RWPE1 (cell line): ENCODE measurements at places on chromosomes 16 and 17.

DNA sequence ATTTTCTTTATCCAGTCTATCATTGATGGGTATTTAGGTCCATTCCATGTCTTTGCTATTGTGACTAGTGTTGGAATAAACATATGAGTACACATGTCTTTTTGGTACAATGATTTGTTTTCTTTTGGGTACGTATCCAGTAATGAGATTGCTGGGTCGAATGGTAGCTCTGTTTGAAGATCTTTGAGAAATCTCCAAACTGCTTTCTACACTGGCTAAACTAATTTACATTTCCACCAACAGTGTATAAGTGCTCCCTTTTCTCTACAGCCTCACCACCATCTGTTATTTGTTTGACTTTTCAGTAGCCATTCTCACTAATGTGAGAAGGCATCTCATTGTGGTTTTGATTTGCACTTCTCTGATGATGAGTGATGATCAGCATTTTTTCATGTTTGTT lies 103.7 kb downstream of the GOSR1 start:
- DNase-seq: no peak

- DNase-seq: no peak
Measured at GRCh38 chr16:66474750-66475199, 47.7 kb downstream of the BEAN1 start.

DNA sequence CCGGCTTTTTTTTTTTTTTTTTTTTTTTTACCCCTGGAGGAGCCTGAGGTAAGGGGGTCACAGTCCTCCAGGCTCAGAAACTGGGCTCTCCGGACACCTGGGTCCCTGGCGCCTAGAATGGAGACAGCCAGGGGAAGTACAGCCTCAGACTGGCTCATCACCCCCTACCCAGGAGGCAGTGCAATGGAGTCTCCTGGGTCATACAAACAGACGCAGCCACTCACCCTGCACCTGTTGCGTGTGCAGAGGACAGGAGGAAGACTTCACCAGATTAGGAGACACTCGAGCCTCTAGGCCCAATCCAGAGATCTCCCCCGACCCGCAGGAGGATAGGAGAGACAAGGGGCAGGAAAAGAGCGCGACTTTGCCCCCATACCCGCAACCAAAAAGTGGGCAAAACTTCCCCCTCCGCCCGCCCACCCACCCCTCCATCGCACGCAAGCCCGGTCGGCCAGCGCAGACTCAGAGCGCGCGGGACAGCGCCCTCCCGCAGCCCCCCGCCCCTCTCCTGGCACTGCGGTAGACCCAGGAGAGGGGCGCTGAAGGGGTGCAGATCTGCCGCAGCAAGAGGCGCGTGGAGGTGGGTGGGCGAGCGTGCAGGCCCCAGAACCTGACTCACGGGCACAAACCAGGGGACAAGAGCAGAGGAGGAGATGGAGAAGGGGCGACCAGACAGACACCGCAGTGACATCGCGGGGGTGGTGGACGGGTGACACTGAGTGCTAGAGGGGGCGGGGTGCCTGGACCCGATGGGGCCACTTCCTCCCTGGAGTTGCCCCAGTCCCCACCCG lies 900 bp downstream of the HAP1 start:
- no peak for DNase-seq

DNA sequence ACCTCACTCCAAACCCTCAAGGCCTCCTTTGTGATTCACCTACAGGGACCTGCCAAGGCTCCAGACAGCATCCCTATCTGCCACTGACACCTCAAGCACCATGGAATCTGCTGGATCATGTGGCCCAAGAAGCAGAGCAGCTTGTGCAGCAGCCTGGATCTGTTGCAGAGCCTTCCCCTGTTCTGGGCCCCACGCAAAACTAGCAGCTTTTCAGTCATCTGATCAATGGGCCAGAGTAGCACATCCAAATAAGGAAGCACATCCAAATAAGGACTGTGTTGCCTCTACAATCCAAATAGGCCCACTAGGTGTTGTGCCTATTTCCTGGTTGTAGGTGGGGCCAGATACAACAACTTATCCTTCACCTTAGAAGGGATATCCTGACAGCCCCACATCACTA lies 97.1 kb upstream of the GNAO1 start:
- no peak for DNase-seq

DNA sequence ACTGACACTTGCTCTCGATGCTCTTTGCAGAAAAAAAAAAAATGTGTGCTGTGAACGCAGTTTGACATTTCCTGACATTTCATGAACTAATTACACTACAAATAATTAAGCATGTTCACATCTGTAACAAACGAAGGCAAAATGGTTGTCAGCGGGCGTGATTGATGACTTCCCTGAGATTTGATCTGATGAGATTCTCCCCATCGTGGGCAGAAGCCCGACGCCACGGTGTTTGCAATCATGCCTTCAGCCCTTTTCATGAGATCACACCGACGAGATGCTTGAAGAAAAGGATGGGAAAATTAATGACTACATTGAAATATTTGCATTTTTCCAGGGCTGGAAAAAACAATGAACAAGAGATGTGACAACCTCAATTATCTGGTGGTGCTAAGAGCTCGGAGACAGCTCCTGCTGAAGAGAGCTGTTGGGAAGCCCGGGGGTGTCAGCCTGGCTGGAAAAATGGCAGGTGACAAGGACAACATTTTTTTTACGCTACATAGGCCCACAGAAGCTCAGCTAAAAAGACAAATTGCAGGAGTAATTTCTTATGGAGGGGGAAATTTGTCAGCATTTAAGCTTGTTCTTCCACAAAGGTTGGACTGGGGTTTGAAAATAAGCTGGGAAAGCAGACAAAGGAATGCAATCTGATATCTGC lies 259.4 kb upstream of the IRX3 start:
- no peak for DNase-seq

GRCh38 chr17:40432864-40433528 lies 10.3 kb upstream of the IGFBP4 start:
- no peak for DNase-seq

- DNase-seq: no peak
Measured at GRCh38 chr17:34624767-34625383, 45.5 kb downstream of the TMEM132E start.

DNA sequence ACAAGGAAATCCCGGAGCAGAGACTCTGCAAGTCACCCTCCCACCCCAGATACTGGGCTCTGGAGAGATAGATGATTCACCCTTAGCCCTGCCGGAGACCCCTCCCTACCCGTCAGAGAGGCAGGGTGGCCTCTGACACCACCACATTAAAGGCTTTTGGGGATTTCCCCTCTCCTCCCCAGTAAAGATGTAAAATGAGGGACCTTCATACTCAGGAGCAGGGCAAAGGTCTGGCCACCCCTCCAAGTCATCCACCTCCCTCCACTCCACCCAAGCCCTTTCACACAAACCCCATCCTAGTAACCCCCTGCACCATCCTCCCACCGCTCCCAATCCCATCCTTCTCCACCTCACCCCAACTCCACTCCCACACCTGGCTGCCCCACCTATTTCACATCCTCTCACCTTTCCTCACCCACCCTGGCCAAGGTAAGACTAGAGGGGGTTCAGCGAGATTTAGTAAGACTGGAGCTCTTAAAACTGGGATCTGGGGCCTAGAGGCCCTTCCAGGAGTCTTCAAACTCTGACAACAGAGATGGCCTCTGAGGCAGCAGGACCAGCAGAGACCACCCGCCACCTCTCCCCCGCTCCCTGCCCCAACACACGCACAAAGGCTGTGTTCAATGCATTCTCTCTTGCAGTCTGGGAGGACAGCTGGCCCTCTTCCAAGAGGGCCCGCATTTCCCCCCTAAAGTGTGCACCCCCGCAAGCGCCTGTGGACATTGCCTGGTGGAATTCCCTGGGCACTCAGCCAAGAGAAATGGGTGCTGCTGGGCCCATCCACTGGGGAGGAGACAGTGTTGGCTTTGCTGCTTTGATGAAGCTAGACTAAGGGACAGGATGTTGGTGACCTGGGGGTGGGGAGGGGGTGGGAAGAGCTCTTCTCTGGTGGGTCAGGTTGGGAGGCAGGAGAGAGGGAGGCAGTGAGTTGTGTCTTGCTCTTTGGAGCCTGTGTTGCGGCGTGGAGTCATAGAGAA lies 1.1 kb downstream of the ABAT start:
- no peak for DNase-seq

- peak; percentile 75 for DNase-seq
Measured at GRCh38 chr16:525520-526180, 1.9 kb upstream of the CAPN15 start.

DNA sequence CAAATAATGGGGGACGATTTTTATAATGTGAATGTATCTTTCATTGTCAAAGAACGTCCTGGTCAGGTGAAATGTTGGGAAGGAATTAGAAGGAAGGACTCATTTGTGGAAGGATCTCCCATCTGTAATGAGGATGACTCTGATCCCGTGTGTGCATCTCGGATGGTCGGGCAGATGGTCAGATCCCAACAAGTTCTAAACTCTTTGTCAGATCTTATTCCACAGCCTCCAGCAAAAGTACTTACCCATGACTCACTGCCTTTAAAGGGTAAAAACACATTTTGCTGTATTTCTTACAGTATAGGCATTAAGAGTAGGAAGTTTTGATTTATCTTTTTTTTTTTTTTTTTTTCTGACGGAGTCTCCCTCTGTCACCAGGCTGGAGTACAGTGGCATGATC lies 539 bp upstream of the KRTAP4-8 start:
- peak; percentile 23 for DNase-seq

DNA sequence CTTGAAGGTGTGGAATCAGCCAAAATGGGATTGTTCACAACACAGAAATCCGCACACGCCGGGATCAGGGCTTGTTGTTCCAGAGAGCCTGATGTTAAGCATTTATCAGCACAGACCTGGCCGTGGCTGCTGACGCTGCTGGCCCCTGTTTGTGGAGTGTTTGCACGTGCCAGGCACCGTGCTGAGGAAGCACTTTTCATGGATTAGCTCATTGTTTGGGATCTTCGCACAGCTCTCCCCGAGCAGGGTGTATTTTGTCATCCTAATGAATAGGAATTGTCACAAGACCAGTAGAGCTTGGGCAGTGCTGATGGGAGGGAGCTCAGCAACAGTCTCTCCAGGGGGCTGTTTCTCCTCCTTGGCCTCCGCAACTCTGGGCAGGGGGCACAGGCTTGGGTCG lies 160.4 kb upstream of the PLCG2 start:
- no peak for DNase-seq

- DNase-seq: peak; percentile 34
Measured at GRCh38 chr17:45382226-45382625, 50.4 kb downstream of the ARHGAP27 start.

- DNase-seq: no peak
Measured at GRCh38 chr16:84807776-84808175, 12.0 kb upstream of the CRISPLD2 start.

GRCh38 chr16:26475596-26475995 lies 591.1 kb upstream of the C16orf82 start:
- no peak for DNase-seq

GRCh38 chr17:35051579-35052240 lies 11.8 kb downstream of the RFFL start:
- no peak for DNase-seq

DNA sequence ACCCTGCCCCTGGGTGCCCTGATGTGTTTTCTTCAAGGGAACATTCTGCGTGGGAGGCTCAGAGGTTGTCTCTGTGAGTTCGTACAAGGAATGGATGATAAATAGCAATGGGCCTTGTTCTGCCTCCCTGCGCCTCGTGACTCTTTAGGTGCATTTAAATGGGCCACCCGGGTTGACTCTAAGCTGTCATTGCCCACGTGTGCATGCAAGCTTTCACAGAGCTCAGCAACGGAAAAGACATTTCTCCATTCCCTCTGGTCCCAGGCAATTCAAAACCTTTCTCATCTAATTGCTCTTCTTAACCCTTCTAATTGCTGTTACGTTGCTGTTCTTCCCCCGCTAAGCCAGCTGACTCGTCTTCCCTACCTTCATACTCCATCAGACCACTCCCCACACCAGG lies 71.5 kb upstream of the SDK2 start:
- DNase-seq: no peak

DNA sequence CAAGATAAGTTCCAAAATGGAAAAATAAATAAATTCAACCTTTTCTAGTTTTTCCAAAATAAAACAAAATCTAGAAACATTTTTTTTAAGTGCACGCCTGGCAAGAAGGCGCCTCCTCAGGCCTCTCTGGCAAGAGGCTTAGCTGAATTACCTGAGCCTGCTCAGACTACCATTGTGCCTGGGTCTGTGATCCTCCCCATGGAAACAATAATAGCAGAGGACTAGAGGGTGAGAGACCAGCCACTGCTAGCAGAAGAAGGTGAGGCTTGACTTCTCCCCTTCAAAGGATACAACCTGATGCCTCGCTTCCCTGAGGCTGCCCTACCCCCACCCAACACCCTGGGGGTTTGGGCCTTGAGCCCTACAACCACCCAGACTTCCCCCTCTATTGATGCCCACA lies 14.8 kb downstream of the TERB1 start:
- no peak for DNase-seq

DNA sequence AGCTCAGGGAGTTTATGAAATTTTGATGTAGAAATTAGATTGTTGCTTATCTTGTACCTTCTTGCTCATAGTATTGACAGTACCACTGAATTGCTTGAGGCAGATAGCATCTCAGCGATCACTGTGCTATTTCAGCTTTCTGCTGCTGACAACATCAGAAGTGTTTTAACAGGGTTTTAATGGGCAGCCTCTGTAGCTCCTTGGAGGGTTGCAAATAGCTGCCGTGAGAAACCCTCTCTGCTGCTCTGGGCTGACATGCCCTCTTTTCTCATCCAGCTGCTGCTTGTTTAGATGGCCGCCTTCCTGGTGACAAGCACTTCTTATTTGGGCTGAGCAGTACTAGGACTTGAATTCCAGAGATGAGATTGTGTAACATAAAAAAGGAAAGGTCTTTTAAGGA lies 180.2 kb upstream of the TBX2 start:
- DNase-seq: no peak

DNA sequence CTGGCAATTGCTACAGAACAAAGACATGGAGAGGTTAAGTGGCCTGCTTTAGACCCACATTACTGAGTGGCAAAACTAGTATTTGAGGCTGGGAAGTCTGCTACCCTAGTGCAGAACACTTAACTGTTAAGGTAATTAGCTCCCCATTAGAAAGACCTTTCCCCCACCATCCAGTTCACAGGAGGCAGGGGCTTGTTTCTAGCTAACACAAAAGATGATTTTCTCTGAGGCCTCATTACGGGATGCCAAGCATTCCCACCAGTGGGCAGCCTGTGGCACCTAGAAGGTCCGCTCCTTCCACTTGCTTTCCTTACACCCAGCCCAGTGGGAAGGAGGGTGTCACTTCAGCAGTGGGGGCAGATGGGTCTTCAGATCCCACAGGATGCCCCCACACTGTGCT lies 99.1 kb downstream of the RBFOX1 start:
- no peak for DNase-seq
